H4 (cell line): ENCODE measurements at places on chromosomes 1 and 21. TPM values are rescaled to one million over a fixed set of nuclear protein-coding genes. Genes with fewer than 3 reads are reported as not detected.
A peak's percentile ranks its signal among the peaks of the same experiment; 100 is the strongest.

Gene TRAF3IP3
- not detected in 2 replicates for total RNA-seq

Gene HHIPL2
- total RNA-seq, result 20.9 and 22.5 TPM in 2 replicates

- no peak for DNase-seq
Observed at GRCh38 chr1:33445108-33445507, 14.2 kb upstream of the PHC2 start.

Gene TNFSF18
- 0.29 and 0.79 TPM in 2 replicates for total RNA-seq

DNA sequence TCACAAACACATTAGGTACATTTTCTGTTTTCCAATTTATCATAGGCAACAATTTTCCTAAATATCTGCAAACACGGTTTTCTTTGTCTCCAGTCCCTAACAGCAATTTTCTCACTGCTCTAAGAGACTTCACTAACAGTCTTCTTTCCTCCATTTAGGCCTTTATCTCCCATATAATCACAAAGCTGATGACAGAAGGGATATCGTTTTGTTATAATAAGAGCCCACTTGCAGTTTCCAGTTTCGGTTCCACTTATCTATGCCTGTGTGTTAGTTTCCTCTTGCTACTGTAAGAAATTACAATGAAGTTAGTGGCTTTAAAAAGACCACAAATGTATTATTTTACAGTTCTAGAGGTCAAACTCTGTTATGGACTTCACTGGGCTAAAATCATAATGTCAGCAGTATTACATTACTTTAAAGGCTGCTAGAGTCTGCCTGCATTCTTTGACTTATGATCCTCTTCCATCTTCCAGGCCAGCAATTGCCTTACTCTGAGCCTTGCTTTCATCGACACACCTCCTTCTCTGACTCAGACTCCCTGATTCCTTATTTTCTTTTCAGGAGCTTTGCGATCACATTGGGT is 549.3 kb downstream of the NCAM2 start:
- DNase-seq, result peak; percentile 13

Gene MAP1LC3C
- 0.08 TPM in 1 of 2 replicates, not detected in the other for total RNA-seq

Gene USF1
- 57.7 and 60.3 TPM in 2 replicates for total RNA-seq
